ENCODE measurements at places on chromosomes 7 and 10. TPM values are rescaled to one million over a fixed set of nuclear protein-coding genes. Genes with fewer than 3 reads are reported as not detected.

Gene VAX1
- not detected for total RNA-seq

Gene PLPP4
- 4.7 TPM for total RNA-seq

Gene GIMAP5
- total RNA-seq: 8.9 TPM

Gene ARHGAP21
- total RNA-seq: 170 TPM

Gene AKR1C4
- not detected for total RNA-seq
